ENCODE measurements at places on chromosomes 2 and 18. TPM values are rescaled to one million over a fixed set of nuclear protein-coding genes. Genes with fewer than 3 reads are reported as not detected.

The C2orf80 gene
- total RNA-seq: not detected

The GAL3ST2 gene
- not detected for total RNA-seq

The CHRNG gene
- not detected for total RNA-seq

The CCDC88A gene
- 13.8 TPM for total RNA-seq

The CERS6 gene
- 34.8 TPM for total RNA-seq

The DSG1 gene
- total RNA-seq: 48.9 TPM

The CD8A gene
- total RNA-seq: not detected
